Dorsolateral prefrontal cortex (tissue), 122 donors: ENCODE measurements at places on chromosomes 3 and 15. TPM values are rescaled to one million over a fixed set of nuclear protein-coding genes. Genes with fewer than 3 reads are reported as not detected.

Gene SCG3
- 105 TPM for total RNA-seq

Gene COL6A6
- 0.13 TPM for total RNA-seq

Gene STAB1
- 35.1 TPM for total RNA-seq

Gene CHRM5
- total RNA-seq: 2.0 TPM

Gene GOLGA6L26
- total RNA-seq: not detected

Gene PRRT3
- total RNA-seq: 36.0 TPM

Gene STIMATE
- total RNA-seq: 25.8 TPM

Gene FOXB1
- not detected for total RNA-seq

DNA sequence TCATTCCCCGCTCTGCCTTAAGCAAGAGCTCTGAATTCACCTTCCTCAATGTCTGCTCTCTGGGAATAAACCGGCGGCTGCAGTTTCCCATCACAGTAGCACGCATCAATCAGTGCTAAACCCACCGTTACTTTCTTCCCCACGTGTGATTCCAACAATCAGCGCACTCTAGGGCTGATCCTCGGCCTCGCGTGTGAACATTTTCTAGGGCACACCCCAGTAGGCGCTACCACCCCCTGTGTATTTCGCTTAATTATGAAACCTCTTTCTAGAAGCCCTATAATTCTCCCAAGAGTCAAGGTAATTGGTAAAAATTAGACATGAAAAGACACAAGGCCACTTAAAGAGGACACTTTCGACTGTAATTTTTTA lies 87.5 kb downstream of the RFTN1 start:
- DNase-seq: no peak

GRCh38 chr15:52657338-52657737 lies 21.9 kb downstream of the ATOSA start:
- DNase-seq: no peak

DNA sequence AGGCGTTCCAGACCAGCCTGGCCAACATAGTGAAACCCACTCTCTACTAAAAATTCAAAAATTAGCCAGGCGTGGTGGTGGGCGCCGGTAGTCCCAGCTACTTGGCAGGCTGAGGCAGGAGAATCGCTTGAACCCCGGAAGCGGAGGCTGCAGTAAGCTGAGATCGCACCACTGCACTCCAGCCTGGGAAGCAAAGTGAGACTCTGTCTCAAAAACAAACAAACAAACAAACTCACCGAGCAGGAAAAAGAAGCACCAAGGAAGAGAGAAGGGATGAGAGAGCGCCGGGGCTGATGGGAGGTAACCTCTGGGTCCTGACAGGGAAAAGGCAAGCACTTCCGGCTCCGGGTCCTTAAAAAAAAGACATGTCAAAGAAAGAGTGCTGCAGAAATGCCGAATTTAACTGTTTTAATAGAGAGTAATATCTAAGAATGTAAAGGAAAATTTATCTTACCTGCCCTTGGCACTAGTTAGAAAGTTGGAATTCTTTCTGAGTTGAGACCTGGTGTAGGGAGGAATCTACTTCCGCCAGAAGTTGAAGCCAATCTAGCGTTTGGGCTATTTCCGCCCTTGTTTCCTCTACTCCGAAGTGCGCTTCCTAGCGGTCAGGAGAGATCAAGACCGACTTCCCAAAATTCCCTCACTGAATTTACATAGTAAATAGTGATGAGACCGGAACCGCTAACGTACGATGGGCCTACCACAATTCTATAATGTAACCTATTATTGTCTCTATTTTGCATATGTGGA lies 29.1 kb downstream of the EFCAB12 start:
- peak; percentile 74 for DNase-seq

DNA sequence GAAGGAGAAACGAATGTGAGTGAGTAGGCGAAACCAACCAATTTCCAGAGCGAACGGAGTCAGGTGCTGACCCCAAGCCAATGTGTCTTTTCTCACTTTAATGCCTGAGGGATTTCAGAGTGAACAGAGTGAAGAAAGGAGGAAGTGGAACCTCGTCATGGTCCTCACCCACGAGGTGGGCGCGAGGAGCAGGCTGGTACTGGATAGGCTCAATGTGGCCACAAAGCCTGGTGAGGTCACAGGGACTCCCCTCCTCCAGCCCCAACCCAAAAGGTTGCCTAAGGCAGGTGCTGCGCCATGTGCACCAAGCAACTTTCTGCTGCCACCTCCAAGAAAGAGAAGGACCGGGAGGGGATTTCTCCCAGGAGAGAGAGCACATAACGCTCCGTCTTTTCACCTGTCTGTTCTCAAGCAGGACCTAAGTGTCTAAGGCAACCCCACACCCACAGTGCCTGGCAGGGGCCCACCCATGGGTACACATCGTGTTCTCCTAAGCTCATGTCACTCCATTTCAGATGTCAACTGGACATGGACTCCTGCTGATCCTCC lies 3.8 kb downstream of the NRROS start:
- no peak for DNase-seq

DNA sequence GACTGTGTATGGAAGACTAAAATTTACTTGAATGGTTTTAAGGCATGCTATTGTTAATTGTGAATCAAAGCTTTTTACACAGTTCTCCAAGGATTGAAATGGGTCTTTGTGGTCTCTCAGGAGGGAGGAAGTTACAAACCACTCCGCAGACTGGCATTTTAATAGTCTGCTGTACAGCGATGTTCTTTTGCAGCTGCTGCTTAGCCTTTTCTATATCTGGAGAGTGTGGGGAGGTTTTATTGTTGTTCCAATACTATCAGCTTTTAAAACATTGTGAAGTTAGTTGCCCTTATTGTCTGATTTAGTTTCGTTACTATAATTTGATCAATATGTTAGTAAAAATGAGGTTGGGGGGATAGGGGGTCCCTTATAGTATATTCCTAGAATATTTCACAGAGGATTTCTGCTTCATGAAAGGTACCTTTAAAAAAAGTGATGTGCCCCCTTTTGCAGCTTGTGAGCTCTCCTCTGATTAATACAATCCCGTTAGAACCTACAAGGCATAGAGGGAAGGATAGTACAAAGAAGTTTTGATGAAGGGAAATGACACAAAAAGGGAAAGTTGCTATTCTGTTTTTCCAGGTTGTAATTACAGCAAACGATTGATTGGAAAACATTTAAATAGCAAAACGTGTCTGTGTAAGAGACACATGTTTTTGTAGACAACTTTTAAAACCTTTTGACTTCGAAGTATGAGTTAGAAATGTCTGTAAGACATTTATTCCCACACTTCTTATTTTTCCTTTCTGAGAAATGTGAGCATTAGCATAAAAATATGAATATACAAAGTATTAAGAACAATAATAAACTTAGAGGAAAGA lies 158.3 kb upstream of the CGNL1 start:
- no peak for DNase-seq

GRCh38 chr3:110881069-110881468 lies 190.5 kb upstream of the NECTIN3 start:
- peak; percentile 46 for DNase-seq

DNA sequence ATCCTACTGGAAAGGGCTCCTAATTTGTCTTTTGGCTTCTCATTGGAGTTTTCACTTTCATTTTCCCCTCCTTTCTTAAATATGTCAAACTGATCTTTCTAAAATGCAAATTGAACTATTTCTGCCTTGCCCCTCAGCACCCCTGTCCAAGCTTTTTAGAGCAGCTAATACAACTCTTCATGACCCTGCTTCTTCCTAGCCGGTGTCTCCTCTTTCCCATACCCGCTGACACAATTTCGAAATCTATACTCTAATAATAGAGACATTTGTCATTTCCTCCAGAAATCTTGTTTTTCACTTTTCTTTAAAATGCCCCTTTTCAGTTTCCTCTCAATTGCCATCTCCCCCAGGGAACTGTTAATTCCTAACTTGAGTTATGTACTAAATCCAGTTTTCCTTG lies 2.9 kb upstream of the EPHA3 start:
- DNase-seq: no peak

GRCh38 chr3:133761605-133762484 lies 15.7 kb downstream of the TF start:
- DNase-seq: no peak

DNA sequence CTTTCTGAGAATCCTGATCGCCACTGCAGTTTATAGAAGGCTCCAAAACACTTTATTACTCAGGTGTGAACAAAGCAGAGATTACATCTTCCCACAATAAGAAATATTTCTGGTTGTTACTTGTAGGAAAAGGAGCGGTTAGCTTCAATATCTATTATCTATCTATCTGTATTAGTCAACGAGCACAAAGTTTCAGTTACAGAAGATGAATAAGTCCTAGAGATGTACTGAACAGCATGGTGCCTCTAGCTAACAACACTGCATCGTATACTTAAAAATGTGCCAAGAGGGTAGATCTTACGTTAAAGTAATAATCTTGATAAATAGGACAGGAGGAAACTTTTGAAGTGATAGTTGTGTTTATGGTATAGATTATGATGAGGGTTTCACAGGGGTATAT lies 10.9 kb upstream of the CCR3 start:
- DNase-seq: no peak

- no peak for DNase-seq
These were observed 752.3 kb downstream of the NR2F2 start for GRCh38 chr15:97082830-97083229.

GRCh38 chr3:30156586-30157498 lies 449.6 kb upstream of the TGFBR2 start:
- no peak for DNase-seq

DNA sequence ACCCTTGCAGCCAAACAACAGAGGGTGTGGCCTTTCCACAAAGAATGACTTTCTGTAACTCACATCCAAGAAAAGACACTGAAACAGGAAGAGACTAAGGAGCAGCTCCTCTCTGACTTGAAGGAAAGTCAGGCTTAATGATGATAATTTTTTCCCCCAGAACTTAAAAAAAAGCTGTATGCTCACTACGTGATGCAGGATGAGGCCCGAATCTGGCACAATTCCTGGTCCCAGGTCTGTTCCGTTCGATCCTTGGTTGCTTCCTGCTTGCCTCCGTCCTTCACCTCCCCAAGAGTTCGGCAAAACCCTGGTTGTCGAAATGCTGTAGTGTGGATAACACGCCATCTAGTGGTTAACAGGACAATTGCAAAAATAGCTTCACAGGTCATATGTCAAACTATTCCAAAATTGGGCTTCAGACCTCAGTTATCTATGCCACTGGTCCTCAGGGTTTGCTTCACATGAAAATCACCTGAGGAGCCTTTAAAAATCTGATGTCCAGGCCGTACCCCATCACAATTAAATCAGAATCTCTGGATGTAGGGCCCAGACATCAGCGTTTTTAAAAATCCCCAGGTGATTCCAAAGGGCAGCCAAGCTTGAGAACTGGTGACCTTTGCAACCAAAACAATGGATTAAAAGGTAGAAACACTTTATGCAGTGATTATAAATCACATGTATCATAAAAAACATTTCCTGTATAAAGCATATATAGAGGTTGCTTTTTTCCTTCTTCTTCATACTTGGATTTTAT lies 28.1 kb upstream of the SYNM start:
- DNase-seq: peak; percentile 53

DNA sequence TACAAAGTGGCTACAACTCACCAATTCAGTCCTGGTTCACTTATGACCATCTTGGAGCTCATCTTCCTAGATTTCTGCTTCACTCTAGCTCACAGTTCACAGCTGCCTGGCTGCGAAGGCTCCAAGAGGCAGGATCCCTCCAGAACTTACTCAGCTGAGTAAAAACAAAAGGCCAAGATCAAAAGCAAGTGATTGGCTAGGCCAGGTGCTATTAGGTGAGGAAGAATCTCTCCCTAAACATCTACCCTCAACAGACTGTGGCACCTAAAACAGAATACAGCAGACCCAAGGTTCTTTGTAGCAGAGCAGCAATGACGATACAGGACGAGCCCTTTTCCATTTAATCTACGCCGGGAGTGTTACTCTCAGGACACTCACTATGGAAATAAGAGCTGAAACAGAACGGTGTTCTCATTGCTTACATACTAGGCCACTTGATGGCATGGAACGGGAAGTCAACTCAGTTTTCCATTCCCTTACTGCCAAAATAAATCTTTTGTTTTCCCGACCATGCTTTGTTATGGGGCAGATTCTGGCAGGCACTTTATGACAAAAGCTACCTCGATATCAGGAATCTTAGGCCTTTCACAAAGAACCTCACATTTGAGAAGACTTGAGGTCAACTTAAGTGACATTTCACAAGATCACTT lies 901 bp downstream of the ICE2 start:
- no peak for DNase-seq

- DNase-seq: no peak
These were observed 1.8 kb downstream of the TMEM115 start for GRCh38 chr3:50357481-50357880.

DNA sequence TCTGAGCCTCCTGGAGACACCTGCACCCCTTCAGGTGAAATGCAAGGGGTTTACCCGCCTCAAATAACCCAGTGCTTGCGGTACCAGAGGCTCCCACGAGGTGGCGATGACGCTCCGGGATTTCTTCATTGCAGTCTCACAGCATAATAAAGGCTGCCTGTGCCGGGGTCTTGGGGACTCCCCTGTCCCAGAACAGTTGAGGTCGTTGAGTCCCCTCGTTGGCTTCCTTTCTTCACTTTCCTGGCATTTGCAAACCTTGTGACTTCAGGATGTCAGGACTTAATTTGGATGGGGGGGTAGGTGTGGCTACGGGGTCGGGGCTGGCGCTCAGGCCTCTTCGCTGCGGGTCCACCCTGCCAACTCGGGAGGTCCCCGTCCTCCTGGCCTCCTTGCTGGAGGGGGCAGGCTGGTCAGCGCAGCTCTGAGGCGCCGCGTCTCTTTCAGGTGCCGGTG lies 1.3 kb downstream of the GNAT1 start:
- DNase-seq: peak; percentile 82

- DNase-seq: peak; percentile 10
These were observed 93.2 kb upstream of the RNF7 start for GRCh38 chr3:141644931-141645330.

- DNase-seq: no peak
These were observed 949.0 kb downstream of the EPHA3 start for GRCh38 chr3:90056281-90057032.

- DNase-seq: peak; percentile 73
These were observed 177.5 kb downstream of the RORA start for GRCh38 chr15:61051569-61052031.
